Left hindlimb (tissue), 1 donor: ENCODE measurements at places on chromosomes 6 and 20.

DNA sequence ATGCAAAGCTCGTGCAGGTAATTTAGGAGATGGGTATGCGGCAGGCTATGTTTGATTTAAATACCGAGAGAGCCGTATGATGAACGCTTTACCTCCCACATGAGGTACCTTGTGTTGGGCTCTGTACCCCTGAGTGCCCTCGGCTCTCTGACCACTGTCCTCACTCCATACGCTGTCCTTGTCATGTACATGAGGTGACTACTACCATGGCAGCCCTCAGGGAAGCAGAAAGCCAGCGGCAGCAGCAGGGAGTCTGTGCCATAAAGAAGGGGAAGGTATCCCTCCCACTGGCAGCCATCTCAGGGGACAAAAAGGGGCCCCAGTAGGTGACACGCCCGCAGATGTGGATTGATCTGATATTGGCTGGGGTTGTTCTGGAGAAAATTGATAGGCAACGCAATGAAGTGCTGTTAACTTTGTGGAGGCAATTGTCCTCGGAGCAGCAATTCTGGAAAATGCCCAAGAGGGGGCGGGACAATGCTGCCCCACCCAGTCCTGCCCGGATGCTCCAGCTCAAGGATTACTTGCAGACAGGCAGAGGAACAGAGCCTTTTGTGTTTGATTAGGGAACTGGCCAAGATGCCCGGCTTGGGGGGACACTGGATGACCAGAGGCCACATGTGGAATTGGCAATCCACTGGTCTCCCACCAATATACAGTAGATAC is 38.0 kb upstream of the HSF2 start:
- DNase-seq = no peak

- DNase-seq = no peak
Measured at GRCh38 chr6:41334482-41335040, 847 bp upstream of the NCR2 start.

- DNase-seq = no peak
Measured at GRCh38 chr6:3615391-3616380, 135.8 kb downstream of the PXDC1 start.

DNA sequence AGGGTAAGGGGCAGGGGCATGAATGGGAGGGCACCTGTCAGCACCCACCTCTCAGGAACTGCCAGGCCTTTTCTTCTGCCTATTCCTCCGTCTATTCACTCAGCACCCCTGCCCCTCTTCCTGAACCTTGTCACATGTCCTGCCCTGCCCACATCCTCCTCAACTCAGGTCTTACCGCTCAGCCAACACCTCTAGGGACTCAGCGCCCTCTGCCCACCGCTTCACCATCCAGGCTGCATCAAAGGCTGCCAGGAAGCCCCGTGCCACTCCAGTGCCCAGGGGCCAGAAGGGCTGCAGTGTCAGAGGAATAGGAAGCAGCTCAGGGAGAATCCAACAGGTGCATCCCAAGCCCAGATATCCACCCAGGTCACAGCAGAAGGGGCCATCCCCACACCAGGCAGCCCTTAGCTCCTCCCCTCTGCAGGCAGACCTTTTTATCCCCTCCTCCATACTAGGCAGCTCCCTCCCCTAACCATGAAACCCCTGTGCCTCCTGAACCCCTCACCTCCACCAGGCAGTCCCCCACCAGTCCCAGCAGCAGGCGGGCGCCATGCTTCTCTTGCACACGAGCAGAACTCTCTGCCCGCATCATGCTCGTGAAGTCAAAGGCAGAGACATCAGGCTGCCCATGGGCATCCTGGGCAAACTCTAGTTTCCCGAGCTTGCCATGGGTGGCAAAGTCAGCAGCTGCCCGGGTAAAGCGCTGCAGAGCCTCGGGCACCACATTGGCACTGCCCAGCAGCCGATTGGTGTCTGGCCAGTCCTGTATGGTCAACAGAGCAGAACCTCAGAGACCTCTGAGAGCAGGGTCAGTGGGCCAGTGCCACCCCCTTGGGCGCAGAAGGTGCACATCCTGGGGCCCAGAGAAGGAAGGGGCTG is 5.5 kb downstream of the MICAL1 start:
- no peak for DNase-seq

GRCh38 chr20:44866703-44867335 is 18.7 kb upstream of the YWHAB start:
- DNase-seq = no peak

DNA sequence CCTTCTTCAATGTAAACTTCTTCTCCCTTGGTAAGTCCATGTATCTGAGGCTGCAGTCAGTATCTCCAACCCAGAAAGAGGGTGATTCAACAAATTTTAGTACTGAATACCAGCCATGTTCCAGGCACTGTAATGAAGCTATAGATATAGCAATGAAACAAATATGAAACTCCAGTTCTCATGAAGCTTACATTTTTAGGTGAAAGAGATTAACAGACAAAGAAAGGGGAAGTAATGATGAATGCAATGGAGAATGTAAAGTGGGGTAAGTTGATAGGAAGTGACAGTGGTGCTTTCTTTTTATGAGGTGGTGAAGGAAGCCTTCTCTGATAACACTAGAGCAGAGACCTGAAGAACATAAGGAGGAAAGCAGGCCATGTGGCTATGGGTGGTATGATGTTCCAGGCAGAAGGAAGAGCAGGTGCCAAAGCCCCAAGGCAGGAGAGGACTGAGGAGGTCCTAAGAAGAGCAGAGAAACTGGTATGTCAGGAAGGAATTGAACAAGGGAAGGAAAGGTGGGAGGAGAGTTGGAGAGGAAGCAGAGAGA is 143.6 kb downstream of the TFAP2B start:
- no peak for DNase-seq

GRCh38 chr6:121884091-121884490 is 448.6 kb downstream of the GJA1 start:
- DNase-seq = no peak

DNA sequence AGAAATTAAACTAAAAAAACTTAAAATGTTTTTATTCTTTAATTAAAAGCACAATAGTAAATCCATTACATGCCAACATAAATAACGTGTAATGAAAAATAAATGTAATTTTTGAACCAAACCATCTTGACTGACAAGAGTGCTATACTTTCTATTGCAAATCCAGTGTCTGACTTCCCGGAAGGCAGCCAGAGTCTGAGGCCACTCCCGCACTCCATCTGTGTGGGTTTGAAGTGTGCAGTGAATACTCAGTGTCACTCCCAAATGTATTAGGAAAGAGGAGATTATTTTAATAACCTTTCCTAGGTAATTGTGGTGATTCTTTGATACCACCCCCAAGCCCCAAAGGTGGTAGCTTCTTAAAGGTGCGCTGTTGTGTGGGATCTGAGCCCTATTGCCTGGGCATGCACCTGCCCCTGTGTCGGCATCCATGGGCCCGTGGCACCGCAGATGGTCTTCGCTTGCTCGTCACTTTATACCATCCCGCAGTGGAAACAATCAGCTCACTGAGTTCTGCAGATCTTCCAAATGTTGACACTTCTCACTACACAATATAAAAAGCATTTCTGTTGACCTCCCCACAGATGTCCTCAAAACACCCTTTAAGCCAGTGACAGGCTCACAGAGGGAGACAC is 391.2 kb downstream of the THBS2 start:
- DNase-seq = no peak

DNA sequence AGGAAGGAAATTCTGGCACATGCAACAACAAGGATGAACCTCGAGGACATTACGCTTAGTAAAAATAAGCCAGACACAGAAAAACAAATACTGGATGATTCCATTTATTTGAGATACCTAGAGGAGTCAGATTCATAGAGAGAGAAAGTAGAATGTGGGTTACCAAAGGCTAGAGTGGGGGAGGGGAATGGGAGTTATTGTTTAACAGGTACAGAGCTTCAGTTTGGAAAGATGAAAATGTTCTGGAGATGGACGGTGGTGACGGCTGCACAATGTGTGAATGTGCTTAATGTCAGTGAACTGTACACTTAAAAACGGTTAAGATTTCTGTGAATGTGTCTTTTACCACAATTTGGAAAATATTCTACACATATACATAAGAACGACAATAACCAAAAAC is 33.9 kb upstream of the DSP start:
- DNase-seq = no peak

- DNase-seq = no peak
Measured at GRCh38 chr6:129195643-129196042, 312.7 kb downstream of the LAMA2 start.

GRCh38 chr6:161434921-161435747 is 161.3 kb upstream of the AGPAT4 start:
- DNase-seq = no peak

DNA sequence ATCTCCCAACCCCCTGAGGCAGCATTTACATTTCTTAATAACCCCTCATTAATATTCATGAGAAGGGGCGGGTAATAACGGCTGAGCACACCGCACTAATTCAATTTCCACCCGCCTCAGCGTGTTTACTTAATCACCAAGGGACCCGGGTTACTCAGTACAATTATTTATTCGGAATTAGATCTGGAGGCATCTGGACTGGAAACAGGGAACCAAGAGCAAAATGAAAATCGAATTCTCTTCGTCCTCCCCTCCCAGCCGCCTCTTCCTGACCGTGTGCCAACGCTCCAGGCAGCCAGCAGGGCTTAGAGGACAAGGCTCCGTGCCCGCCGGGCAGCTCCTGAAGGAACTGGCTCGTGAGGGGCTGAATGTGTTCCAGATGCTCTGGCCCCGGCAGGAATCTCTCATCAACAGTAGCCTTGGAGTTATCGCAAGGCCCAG is 23.5 kb upstream of the CTNNBL1 start:
- peak; percentile 66 for DNase-seq

GRCh38 chr6:52522655-52523054 is 54.2 kb downstream of the TRAM2 start:
- no peak for DNase-seq

GRCh38 chr6:116475141-116475540 is 14.0 kb downstream of the CALHM6 start:
- no peak for DNase-seq

GRCh38 chr6:47299965-47300364 is 9.7 kb downstream of the TNFRSF21 start:
- no peak for DNase-seq

GRCh38 chr6:57432919-57433684 is 115.7 kb downstream of the PRIM2 start:
- no peak for DNase-seq

GRCh38 chr6:5905431-5906339 is 101.0 kb downstream of the NRN1 start:
- DNase-seq = no peak

DNA sequence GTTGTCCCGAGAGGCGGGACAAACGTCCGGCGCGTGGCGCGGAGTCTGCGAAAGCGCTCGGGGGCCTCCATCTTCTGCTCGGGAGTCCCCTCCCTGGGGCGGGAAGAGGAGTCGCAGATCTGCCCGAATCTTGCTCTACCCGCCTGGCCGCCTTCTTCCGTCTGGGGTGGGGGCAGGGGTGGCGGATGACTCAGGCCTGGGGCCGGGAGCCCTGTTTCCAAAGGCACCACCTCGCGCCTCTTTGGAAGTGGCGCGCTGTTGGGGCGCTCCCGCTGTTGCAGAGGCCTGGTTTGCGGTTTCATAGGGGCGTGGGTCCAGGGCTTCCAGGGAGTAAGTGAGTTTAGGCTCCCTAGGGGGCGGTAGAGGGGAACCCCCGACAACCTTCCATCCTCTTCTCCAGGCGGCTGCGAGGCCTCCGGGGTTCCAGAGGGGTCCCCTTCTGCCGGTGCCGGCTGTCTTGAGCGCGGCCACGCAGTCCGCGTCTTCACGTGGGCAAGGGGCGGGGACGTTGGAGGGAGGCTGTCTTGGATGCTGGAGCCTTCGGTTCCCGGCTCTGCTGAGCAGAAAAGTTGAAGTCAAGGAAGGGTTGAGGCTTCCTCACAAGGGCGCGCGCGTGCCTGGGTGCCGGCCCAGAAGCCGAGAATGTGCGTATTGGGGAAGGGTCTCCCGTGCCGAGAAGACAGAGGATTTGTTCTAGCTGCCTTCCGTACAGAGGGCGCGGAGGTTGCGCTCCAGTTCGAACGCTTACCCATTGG is 2.6 kb upstream of the TFAP2C start:
- no peak for DNase-seq

DNA sequence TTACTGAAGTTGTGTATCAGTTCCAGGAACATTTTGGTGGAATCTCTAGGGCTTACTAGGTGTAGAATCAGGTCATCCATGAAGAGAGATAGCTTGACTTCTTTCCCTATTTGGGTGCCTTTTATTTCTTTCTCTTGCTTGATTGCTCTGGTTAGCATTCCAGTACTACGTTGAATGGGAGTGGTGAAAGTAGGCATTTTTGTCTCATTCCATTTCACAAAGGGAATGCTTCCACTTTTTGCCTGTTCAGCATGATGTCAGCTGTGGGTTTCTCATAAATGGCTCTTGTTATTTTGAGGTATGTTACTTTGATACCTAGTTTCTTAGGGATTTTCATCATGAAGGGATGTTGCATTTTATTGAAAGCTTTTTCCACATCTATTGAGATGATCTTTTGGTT is 195.3 kb downstream of the MOXD1 start:
- no peak for DNase-seq

DNA sequence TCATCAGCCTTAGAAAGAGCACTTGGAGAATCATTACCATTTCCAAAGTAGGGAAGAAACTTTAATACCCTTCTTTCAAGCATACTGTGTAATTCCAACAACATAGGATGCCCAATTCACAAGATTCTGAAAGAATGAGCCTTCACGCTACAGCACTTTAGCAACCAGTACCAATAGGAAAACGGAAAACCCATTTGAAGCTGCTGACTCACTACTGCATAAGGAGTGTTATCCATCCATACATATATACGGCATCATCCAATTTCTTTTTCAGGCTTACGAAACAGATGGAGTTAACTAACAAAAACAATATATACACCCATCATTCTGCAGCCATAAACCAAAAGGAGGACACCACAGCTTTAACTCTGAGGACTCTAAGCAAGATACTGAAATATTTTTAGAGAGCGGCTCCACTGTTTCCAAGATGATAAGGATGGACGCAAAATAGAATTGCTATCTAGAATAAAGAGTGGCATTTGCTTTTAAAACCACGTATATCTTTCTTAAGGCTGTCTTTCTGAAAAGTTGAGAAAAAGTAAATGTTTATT is 24.9 kb downstream of the FYN start:
- no peak for DNase-seq

DNA sequence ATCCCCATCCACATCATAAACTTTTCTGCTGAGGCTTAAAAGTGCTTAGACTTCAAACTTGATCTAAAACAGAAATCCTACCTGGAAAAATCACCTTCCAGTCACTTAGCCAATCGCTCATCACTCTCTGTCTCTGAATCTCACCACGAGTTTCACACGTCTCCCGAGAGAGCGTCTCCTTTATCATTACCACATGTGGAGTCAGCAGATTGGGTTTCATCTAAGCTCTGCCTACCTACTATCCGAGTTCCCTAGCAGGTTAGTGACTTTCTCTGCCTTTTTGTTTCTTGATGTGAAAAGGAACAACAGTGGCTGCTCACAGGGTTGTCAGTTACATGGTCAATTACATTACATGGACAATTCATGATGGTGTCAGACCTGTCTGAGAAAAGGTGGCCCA is 286.2 kb downstream of the ESR1 start:
- no peak for DNase-seq
